Fibroblast of skin of left quadriceps (primary cell): ENCODE measurements at places on chromosomes 7 and 10.

GRCh38 chr7:38438970-38439369, 165.5 kb upstream of the TARP start:
- DNase-seq = no peak

DNA sequence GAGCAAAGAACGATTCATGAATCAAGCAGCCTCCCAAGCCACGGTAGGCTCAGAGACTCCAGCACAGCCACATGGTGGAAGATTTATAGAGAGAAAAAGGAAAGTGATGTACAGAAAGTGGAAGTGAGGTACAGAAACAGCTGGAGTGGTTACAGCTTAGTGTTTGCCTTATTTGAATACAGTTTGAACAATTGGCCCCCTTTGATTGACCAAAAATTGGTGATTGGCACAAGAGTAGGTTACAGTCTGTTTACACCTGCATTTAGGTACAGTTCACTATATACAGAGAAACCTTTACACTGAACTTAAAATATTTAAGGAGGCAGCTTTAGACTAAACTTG, 136.4 kb upstream of the ASAH2 start:
- DNase-seq = no peak

GRCh38 chr10:45235798-45236220, 79.6 kb downstream of the OR13A1 start:
- no peak for DNase-seq

- no peak for DNase-seq
These were observed 12.4 kb upstream of the PRLHR start for GRCh38 chr10:118607768-118608354.

DNA sequence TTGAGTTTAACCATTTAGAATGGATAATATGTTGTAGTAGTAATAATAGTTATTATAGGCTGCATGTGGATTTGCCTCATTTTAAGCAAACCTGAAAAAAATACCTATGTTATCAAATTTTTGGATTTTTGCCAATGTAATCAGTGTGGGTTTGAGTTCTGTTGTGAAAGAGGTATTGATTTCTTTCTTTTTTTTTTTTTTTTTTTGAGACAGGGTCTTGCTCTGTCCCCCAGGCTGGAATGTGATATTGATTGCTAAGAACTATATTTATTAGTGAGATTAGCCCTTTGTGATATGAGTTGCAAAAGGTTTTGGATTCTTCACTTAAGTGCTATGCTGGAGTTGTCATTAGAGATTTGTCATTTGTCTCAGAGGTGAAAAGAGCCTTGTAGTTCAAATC, 124.4 kb downstream of the ST7 start:
- DNase-seq = no peak

DNA sequence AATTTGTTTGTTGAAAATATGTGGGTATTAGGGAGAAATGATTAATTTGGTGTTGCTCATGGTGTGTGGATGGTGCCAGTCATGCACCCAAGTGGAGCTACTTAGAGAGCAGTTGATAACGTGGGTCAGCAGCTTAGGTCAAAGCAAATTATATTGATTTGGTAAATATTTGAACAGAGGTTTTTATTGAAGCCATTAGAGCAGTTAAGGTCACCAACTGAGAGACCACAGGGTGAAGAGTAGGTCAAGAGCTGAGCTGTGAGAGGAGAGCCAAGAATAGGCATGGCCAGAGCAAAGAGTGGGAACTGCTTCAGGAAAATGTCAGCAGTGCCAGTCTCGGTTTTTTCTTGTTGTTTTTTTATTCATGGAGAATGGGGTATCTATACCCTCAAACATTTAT, 97.9 kb downstream of the TMEM168 start:
- no peak for DNase-seq

GRCh38 chr7:122550545-122550944, 148.4 kb downstream of the RNF133 start:
- DNase-seq = no peak
